ENCODE measurements at places on chromosomes 5 and 9.

- no peak for DNase-seq
Measured at GRCh38 chr5:33161421-33161820, 279.3 kb upstream of the TARS1 start.

DNA sequence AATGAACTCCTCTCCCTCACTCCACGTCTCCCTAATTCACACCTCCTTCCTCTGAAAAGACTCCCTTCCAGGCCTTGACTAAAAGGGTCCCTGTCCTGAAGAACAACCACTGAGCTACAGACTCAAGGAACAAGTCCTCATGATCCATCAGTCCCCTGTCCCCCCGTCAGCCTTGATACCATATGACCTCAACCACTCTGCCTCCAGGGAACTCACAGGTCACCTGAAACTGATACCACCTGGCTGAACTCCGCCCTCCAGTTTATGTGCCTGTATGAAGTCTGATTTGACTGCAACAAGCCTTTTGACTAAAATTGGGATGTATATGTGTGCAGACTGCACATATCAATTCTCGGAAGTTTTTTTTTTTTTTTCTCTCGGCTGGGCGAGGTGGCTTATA, 88.7 kb downstream of the UGCG start:
- DNase-seq = no peak

GRCh38 chr9:83011611-83012010, 51.3 kb downstream of the RASEF start:
- no peak for DNase-seq

DNA sequence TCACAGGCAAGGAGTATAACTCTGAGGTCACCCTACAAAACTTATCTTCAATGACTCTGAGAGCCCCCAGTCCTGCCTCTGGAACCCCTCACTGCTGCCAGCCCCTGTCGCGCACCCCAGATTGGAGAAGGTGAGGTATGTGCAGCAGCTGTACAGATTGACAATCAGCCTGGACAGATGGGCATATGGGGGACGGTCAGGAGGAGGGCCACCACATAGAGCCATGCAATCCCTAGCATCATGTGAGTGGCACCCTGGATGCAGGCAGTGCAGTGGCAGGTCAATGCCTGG, 90.1 kb downstream of the LMX1B start:
- DNase-seq = no peak

GRCh38 chr5:24401773-24402172, 243.0 kb downstream of the CDH10 start:
- DNase-seq = no peak

- no peak for DNase-seq
Measured at GRCh38 chr5:176776141-176776865, 34.1 kb upstream of the UNC5A start.

- no peak for DNase-seq
Measured at GRCh38 chr5:157369507-157369906, 90.5 kb upstream of the NIPAL4 start.

DNA sequence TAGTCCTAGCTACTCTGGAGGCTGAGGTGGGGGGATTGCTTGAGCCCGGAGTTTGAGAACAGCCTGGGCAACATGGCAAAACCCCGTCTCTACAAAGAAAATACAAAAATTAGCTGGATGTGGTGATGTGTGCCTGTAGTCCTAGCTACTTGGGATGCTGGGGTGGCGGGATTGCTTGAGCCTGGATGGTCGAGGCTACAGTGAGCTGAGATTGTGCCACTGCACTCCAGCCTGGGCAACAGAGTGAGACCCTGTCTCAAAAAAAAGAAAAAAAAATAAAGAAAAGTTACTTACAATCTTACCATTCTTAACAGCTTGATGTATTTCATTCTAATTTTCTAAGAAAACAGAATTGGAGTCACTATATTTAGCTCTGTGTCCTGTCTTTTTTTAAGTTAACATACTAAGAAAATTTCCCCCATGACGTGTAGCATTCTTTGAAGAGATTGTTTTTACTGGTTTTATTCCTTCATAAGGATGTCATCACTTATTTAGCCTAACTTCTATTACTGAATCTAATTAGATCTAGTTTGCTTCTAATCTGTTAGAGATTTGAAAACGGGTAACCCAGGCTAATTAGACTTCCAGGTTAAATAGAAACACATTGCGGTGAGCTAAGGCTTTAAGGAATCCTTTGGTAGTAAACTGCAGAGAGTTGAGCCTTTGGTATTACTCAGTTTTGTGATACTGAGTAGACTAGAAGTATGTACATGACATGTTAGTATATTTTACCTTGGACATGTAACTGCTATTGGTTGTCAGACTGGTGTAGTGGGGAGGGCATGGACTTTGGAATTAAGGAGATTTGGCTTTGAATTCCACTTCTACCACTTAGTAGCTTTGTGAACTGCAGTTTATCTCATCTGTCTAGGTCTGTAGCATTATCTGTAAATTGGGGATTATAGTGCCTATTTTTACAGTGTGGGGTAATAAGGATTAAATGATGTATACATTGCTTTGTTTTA, 24.0 kb downstream of the HSPA4 start:
- DNase-seq = no peak

- DNase-seq = peak; percentile 55
Measured at GRCh38 chr9:126985870-126986498, 71.4 kb downstream of the RALGPS1 start.

- DNase-seq = no peak
Measured at GRCh38 chr5:38297830-38298608, 39.7 kb downstream of the EGFLAM start.

- DNase-seq = no peak
Measured at GRCh38 chr9:129290606-129291005, 112.5 kb upstream of the IER5L start.

DNA sequence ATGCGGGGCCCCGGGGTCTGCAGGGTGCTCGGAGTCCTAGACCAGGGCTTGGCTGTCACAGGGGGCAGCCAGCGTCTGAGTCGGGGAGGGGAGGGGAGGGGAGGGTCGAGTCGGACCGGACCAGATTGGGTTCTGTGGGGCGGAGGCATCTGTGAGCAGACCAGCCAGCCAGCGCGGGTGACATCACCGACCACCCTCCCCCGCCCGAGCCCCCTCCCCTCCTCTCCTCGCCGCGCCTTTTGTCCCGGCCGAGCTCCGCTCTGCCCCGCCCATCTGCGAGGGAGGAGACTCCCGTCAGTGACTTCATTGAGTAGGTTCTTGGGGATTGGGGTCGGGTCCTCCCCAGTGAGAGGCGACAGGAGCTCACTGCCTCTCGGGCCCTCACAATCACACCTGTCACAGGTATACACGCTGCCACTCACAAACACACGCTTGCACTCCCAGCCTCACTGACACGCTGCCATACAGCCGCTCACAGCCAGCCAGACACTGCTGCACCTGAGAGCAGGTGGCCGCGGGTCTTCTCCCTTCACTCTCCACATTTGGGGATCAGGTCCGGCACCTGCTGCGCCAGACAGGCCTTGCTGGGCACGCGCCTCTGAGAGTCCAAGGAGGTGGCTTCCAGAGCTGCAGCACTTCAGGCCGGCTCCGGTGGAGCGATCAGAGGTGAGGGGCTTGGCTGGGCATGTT, 546 bp downstream of the DNAJB5 start:
- peak; percentile 44 for DNase-seq

DNA sequence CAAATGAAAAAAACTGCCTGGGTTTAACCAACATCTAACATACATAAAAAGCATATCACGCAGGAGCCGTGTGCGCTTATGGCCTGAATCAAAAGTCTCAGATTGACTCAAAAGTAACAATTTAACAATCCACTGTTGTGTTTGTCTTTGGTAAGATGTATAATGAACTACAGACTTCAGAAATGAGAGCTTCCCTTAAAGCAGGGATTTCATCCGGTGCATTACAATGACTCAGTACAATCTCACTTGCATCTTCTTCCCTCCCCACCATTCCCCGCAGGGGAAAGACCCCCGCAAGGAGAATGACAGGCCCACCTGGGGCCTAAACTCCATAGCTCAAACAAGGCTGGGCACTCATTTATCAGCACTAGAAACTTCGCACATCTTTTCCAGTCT, 1.4 kb downstream of the ZFR start:
- DNase-seq = no peak

DNA sequence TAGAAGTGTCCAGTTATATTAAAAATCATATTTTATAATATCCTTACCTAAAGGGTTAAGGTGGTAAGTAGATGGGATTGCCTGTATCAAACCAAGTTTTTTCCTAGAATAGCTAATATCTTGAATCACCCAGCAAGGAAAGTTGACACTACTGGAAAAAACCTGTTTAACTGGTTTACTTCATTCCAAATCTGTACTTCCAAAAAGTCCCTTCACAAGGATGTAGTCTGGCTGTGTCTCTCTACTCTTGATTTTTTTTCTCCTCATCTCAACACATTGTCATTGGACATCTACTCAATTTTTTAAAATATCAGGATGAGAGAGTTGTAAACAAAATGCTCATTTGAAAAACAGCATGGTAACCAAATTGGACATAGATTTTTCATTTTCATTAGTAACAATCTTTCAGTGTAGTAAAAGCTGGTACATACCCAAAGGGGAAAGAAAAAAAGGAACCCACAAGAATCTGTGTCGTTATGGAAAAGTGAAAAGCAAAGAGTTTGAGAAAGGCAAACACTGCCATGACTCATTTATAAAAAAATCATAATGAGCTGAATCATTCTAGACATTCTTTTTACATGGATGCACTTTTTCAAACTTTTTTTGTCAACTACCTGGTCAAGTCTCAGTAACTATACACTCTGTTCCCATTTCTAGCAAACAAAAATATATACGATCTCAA, 173.5 kb downstream of the GLIS3 start:
- DNase-seq = no peak

- no peak for DNase-seq
Measured at GRCh38 chr5:90640484-90641059, 82.0 kb downstream of the ADGRV1 start.

DNA sequence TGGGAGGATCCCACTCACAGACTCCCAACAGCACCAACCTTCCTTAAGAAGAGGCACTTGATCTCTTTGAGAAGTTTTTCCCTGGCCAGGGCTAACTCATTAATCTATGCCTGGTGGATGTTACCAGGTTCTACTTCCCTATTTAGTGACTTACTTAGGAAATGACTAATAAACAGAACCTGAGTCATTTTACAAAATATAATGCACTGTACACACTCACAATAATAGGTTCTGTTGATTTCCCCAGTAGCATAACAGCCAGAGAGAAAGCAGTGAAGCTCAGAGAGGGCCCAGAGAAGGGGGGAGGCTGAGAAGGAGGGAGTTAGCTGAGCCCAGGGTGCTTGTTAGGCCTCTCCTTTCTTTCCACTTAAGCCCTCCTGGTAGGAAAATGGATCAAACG, 27.1 kb downstream of the FRMD3 start:
- DNase-seq = no peak

- no peak for DNase-seq
Measured at GRCh38 chr5:172843825-172844576, 9.9 kb downstream of the ERGIC1 start.

GRCh38 chr5:33008751-33009418, 297.8 kb downstream of the NPR3 start:
- DNase-seq = no peak

DNA sequence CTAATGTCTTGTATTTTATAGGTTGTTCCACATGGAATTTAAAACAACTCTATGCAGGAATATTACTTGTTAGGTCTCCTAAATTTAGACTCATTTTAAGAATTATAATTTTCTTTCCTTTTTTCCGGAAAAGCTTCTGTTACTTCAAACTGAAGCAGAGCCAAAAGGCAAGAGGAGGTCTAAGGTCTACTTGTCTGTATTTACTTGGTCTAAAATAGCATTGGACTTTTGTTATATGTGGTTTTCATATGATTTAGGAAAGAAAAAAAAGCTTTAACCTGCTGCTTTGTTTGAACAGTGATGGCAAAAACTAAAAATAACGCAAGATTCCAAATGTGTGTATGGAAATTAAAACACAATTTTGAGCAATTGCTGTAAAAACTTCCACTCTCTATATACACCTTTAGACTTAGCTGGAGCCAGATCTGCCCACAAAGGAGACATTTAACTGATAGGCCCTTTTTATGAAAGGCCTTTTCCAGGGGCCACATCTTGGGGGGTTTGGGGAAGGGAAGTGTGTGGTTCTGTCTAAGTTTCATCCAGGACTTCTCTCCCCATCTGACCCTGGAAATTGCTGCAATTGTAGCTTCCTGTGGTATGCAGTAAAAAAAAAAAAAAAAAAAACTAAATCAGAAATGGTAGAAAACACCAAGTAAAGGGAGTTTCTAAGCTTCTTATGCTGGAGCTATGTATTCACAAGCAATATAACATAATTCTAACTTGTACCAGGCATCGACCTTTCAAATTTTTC, 307.7 kb upstream of the MEF2C start:
- no peak for DNase-seq

DNA sequence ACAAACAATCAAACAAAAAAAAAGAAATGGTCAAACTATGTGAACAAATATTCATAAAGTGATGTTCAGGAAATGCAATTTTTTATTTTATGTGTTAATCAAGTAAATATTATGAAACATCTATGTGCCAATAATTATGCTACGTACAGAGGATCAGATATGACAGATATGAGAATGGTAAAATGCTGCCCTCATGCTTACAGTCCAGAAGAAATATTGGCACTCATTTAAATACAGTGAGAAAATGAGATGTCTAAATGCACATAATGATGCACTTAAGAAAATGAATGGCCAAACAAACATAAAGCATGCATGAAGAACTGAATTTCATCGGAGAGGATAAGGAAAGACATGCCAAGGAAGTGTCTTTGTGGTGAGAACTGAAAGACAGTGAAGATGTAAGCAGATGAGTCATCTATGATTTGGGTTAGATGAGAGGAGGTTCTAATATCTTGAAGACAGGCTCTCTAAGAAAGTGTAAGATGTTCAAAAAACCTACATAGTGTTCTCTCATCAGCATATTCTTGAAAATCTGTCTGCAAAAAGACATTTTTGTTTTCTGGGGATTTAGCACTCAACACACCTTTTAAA, 1231.1 kb upstream of the ACO1 start:
- no peak for DNase-seq

- no peak for DNase-seq
Measured at GRCh38 chr5:156927545-156927944, 35.5 kb downstream of the TIMD4 start.

- no peak for DNase-seq
Measured at GRCh38 chr5:57734296-57734695, 251.7 kb upstream of the ACTBL2 start.

DNA sequence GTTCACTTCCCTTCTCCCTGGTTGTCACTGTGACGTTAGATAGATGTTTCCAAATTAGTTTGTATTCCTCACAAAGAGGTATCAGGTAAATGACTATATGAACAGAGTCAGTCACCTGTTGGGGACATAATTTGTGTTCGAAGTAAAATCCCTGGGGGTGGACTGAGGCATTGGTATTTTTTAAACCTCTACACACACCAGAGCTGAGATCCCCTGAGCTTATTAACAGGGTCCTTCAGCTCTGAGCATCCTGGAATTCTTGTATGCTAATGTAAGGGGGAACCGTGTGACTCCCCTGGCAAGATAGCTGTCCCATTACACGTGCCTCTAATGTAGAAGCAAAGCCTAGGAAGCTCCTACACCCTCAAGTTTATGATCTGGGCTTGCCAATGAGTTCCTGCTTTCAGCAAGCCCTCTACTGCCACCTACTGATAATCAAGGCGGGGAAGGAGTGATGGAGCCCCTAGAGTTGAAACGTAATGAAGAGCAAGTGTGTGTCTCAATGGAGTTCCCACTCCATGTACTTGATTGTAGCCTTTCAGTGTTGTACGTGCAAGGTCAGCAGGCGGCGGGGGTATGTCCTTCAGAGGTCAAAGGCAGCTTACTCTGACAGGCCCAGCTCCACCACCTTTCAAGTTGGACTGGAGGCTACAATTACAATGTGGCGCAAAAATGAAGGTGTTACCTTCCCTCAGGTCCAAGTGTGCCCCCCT, 14.4 kb downstream of the PRKACG start:
- peak; percentile 53 for DNase-seq

GRCh38 chr9:125378778-125379177, 117.2 kb downstream of the GAPVD1 start:
- no peak for DNase-seq

Data from NCI-H1092 (cell line).